ENCODE measurements at places on chromosomes 11 and 22.

DNA sequence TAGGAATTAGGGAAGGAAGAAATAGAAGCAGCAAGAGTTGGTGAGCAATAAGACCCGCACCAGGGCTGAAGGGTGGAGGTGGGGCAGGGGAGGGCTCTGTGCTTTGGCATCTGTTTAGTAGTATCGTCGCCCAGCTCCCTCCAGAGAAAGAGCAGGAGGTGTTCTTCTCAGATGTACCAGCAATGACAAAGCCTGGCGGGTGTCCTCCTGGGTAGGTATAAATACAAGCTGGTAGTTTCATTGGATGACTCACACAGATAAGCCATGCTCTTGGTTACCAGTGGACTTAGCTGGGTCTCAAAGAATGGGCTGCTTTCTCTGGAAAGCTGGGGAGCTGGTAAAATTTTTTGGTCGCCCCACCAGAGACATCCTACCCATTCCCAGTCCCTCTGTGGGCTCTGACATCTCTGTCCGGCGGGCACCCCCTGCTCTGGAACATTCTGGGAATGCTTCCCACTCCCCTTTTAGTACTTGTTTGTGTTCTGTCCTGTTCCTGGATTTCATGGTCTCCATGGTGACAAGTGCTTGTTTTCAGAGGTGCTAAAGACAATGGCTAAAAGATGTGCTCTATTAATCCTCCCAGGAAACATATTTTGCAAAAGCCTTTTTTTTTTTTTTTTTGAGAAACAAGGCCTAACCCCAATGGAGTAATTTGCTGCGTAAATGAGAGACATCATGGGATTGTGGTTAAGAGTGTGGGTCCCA is 15.4 kb upstream of the TUBA8 start:
- DNase-seq, result no peak

DNA sequence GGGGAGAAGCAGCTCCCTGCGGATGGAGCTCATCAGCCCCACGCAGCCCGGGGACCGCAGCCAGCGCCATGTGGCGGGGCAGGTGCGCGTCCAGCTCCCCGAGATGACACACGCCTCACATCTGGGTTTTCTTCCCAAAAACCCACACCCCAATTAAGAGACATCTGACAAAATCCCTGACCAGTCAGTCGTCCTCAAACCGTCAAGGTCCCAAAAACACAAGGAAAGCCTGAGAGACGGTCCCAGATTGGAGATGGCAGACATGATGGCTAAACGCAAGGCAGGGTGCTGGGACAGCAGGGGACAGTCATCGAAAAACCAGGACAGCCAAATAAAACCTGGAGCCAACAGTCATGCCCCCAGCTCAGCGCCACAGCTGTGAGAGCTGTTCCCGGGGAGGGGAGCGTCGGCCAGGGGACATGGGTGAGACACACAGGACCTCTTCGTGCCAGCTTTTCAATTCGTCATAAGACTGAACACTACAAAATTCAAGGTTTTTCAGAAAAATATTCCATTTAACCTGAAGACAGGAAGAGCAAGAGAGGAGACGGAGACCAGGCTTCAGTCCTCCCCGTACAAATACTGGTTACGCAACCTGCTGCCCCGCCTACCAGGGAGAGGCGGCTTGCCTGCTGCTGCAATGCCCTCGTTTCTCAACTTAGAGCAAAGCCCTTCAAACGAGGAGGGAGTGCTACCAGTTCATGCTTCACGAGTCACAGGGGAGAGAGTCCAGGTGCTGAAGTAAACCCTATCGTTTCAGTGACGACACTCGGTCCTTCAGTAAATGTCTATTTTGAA is 10.5 kb downstream of the TOLLIP start:
- no peak for DNase-seq

DNA sequence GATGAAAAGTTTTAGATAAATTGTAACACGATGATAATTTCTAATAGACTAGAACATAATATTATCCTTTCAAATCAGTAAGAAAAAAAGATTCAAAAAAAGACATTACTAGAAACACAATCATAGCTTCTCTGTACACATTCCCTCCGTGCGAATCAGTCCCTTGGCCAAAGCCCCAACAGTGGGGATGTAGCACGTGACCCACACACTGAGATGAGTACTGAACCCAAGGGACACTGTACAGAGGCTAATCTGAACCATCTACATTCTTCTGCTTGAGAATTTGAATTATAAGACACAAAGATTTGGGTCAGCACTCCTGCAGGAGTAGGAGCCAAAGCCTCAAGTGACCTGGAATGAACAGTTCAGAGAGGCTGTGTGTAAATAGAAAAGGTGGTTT is 353.7 kb downstream of the INSC start:
- no peak for DNase-seq

- DNase-seq, result no peak
These were observed 34.3 kb downstream of the MRTFA start for GRCh38 chr22:40602231-40602630.

DNA sequence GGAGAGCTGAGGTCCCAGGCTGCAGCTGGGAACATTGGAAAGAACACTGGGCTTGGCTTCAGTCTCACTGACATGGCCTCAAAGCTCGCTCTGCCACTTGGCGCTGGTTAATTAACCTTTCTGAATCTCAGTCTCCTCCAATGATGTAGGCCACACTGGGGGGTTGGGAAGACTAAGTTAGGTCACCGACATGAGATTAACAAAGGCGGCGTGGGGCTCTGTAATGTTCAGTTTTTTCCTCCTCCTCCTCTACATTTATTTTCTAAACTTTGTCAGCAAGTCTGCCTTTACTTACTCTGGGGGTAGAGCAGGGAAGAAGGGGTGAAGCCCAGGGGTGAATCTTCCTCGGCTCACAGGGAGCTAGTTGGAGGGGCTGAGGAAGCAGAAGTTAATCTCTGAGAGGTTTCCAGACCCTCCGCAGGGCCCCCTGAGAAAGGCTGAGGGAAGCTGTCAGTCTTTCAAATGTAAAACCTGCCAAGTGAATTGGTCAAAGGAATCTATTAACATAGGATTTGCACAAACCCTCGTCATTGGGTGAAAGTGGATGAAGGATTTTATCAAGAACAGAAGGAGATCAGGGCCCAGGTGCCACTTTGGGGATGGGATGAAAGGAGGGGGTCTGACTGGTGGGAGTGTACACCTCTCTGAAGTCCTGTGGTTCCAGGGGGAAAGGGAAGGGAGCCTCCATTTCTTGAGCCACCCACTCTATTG is 32.1 kb upstream of the TENM4 start:
- no peak for DNase-seq

- DNase-seq, result no peak
These were observed 46.0 kb upstream of the MICAL2 start for GRCh38 chr11:12064136-12064953.

GRCh38 chr22:42451499-42452145 is 19.4 kb upstream of the NFAM1 start:
- no peak for DNase-seq

DNA sequence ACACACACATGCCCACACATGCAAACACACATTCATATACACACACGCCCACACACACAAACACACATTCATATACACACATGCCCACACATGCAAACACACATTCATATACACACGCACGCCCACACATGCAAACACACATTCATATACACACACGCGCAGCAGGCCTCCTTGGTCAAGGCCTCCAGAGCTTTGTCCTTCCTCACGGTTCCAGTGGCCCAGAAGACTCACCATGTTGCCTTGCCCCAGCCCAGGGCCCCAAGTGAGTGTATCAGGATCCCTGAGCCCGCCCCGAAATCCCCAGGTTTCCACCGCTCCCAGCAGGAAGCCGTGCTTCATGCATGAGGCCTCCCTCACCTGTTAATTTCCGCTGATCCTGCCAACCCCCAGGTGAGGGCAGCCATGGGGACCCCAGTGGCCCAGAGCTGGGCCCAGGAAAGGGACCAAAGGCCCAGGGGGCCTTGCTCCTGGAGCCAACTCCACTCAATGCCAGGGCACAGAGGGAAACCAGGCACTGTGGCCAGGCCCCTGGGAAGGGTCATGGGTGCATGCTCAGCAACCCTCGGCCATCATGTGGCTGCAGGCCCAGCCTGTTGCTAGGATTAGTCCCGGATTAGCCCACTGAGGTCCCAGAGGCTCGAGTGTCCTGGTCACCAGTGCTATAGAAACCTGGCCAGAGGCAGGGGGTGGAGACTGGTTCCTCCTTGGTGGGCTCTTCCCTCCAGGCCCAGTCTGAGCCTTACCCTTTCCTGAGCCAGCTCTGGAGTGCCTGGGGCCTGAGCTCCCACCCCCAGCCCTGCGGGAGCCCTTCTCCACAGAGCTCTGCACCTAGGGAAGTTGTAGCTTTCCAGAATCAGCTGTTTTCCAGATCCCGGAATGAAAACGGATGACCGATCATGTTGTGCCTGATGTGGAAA is 34.4 kb downstream of the IGF2 start:
- DNase-seq, result no peak

- no peak for DNase-seq
These were observed 1.6 kb downstream of the DIXDC1 start for GRCh38 chr11:111938687-111939160.

DNA sequence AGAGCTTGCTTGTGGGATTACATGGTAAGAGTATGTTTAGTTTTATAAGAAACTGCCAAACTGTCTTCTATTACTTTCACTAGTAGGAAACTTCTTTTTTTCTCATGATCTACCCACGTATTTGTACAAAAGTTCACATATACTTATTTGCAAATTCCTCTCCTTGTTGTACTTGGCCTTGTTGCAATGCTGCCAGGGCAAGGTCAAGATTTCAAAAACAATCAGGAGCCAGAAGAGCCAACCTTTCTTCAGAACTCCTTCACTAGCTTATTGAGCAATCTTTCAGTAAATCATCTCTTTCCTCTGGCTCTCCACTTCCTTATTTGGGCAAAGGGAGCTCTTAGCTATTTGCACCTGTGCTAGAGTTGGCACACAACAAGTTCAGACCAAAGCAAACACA is 9.7 kb downstream of the SRSF8 start:
- DNase-seq, result no peak

DNA sequence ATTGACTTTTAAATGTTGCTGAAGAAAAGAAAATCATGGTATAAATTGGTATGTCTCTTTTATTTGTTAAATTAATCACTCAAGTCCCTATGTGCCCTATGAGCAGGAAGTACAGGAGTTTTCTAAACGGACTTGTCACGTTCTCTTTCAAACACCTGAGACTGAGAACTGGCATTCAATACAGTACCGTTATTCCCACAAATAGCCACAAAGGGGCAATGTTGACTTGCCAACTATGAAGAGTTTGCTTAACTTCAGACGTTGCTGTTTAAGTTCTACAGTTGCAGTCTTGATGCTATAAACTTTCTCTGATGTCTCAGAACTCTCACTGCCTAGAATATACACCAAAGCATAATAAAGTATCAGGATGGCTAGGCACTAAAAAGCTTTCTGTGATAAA is 7.6 kb downstream of the OR56A1 start:
- DNase-seq, result no peak

GRCh38 chr11:6204706-6205105 is 651 bp upstream of the C11orf42 start:
- no peak for DNase-seq

- DNase-seq, result no peak
These were observed 2.2 kb upstream of the APOC3 start for GRCh38 chr11:116827461-116827860.

DNA sequence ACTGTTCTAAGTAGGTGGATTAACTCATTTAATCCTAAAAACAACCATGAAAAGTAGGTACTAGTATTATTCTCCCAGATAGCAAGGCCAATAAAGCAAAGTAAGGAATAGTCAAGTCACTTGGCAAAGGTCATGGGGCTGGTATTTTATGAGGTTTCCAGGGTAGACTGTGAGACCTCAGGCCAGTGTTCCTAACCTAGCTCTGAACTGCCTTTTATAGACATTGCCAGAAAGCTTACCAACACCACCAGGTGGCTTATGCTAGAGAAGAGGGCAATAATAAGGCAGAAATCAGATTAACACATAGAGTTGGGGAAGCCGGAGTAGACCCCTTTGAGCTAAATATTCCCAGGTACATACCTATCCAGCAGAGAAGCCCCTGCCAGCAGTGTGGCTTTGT is 490.9 kb upstream of the TENM4 start:
- no peak for DNase-seq

- no peak for DNase-seq
These were observed 1.6 kb downstream of the CD59 start for GRCh38 chr11:33734441-33735270.

- no peak for DNase-seq
These were observed 40.8 kb upstream of the GALNT18 start for GRCh38 chr11:11662578-11662977.

DNA sequence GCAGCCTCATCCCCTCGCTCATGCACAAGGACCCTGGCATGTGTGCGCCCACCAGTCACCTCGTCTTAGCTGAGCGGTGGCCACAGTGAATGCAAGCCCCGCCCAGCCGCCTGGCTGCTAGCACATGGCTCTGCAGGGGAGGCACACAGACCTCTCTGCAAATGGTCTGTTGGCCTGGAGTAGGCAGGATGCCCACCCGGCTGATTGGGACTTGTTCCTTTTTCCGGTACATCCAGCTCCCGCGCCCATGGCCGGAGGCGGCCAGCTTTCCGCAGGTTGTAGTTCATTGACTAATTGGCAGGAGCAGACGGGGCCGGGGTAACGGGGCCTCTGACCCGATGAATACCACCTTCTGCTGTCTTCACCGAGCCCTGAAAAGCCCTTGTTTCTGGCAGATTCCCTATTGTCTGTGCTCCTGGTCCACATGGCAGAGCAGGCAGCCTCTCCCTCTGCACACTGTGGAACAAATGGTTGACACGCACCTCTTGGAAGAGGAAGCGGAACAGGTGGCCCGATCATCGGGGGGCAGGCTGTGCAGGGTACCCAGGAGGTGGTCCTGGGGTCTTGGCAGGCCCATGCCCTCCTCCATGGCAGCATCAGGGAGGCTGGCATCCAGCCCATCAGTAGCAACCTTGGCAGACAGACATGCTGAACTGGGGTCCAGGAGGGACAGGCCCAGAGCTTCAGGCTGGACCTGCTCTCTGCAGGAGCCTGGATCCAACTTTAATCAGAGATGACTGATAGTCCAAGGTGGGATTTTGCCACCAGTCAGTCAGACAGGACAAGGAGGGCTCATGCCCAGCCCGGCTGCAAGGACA is 1512.0 kb downstream of the BRD1 start:
- no peak for DNase-seq

- DNase-seq, result no peak
These were observed 3.5 kb downstream of the MEI1 start for GRCh38 chr22:41702763-41703162.

DNA sequence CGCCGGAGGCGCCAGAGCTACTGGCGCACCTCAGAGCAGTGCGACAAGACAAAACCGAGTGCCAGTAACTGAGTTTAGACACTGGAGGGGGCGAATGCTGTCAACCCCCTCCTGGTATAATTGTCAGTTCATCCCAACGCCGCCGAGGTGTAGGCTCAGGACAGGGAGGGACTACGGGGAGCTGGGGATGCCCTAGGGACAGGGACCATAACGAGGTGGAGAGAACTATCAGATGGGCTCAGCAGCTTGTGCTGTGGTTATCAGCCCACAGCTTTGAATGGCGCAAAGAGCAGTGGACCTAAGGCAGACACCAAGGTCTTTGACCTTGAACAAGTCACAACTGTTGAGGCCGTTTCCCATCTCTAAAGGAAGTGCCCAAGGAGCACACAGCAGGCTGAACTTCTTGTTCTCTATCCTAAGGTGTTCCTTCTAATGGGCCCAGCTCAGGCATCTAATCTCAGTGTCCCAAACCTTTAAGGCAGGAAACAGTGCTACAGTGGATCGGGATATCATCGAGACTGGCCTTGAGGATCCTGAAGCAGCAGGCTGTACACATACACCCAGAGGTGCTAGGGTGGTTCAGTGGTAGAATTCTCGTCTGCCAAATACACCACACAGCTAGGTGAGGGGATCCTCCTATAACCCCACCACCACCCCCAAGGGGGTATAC is 958 bp upstream of the TUT1 start:
- DNase-seq, result no peak

All from thoracic aorta (tissue), 2 donors.